ENCODE measurements at places on chromosomes 5 and 9.

DNA sequence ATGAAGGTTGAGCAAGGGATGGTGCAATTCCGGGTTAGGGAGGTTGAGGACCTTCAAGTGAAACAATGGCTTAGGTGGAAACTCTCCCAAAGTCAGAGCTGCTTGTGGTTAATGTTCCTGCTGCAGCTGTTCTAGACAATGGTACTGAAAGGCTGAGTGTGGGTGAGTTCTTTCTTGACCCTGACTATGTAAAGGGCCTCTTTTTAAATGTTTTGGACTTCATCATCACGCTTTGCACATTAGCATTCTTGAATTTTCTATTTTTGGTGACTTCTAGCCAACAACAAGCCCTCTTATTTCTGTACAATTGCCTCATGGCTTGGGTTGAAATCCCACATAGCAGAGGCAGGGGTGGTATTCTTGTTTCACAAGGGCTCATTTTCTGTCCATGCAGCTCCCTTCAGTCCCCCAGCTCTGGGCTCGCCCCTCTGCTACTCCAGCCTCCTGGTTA is 136.3 kb upstream of the ANKRD55 start:
- DNase-seq = no peak

GRCh38 chr9:121281614-121282276 is 13.8 kb downstream of the GSN start:
- no peak for DNase-seq

DNA sequence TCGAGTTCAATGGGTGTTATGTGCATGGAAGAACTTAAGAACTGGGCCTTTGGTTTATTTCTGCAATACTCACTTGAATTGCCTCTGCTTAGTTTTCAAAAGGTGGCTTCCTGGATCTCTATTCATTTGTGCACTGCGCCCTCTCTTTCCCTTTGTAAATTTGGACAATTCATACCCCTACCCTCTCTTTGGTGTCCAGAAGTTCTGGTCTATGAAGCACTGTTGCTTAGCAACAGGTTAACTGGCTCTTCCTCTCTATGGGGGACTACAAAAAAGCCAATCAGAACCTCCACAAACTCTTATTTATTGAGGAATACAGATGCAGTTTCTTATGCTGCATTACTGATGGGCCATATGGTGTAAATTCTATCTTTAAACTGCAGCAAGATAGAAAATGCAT is 13.5 kb upstream of the FAM120A start:
- no peak for DNase-seq

DNA sequence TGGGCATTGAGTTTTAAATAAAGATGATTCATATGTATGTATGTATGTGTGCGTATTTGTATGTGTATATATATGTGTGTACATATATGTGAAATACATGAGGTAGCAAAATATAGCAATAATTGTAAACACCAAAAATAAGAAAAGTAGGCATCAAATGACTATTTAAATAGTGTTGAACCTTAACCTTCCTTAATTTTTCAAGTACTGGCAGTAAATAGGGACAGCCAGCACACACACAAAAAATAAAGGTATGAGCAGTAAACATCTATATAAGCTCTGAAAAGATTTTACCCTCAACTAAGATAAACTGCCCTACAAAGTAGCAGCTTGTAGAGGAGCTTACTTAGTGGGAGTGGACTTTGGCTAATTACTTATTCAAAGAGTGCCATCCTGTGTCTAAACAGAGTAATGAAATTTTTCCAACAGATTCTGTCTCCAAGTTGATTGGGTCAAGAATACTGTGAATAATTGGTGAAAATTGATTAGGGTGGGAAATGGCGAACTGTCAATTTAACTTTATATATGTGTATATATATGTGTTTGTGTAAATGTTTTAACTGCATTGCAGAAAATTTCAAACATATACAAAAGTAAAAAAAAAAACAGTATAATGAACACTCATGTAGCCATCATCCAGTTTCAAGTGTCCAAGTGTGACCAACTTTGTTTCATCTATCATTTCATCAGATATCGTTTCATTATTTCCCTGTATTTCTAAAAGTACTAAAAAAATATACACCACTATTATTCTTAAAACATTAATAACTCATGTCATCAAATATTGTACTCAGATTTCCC is 2.0 kb upstream of the ADAMTS6 start:
- DNase-seq = no peak

GRCh38 chr5:113050721-113051382 is 74.3 kb downstream of the DCP2 start:
- DNase-seq = peak; percentile 96

DNA sequence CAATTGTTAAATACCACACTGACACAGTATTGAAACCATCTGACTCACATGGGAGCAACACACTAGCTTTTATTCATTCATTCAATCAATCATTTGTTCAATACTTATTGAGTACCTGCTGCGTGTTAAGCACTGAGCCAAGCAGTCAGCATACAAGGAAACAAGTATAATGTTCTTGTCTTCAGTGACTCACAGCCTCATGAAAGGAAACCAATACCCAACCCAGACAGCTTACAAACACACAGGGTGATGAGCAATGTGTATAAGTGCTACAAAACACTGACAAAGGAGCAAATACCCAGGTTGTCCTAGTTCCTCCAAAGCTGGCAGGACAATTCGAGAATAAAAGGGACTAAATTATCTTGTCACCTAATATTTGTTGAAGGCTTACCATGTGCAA is 67.6 kb upstream of the RASEF start:
- DNase-seq = no peak

GRCh38 chr5:126003309-126003708 is 419.9 kb upstream of the GRAMD2B start:
- no peak for DNase-seq

DNA sequence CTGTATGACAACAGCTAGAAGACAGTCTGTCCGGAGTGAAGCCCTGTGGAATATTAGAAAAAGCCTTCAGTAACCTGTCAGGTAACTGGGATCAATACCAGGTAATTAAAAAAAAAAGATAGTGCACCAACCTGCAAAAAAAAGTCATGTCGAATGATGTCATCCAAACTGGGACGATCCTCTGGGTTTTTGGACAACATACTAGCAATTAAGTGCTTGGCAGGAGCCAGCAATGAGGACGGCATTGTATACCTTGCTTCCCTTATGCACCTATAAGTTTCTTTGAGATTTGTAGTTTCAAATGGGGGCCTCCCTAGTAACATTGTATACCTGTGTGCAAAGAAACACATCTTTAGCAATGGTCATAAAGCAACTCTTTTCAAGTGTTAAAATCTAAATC is 2.8 kb downstream of the PLK2 start:
- DNase-seq = no peak

All from osteoblast (primary cell).